ENCODE measurements at places on chromosomes 7 and 10. TPM values are rescaled to one million over a fixed set of nuclear protein-coding genes. Genes with fewer than 3 reads are reported as not detected.

GNGT1 gene
- polyA plus RNA-seq: not detected

NUDT13 gene
- polyA plus RNA-seq: 1.3 TPM

SPAM1 gene
- not detected for polyA plus RNA-seq

- no peak for DNase-seq
These were observed 224.9 kb upstream of the AUTS2 start for GRCh38 chr7:69373171-69374043.

- no peak for DNase-seq
These were observed 2.8 kb downstream of the SRGN start for GRCh38 chr10:69090685-69091084.

DNA sequence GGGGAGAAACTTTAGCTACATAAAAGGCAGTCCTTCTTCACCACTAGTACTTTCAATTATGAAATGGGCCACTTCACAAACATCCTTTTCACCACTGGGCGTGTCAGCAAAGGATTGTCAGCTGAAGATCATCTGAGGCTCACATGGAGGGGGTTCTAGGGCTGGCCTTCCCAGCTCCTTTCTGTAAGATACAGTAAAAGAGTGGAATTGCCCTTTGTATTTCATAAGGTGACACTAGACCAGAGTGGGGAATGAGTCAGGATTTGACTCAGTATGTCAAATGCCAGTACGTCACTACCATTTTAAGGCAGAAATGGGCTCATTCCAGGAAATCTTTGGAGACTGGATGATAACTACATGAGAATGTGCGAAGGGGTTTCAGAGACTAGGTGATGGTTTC is 21.2 kb upstream of the BLOC1S2 start:
- peak; percentile 70 for DNase-seq

DNA sequence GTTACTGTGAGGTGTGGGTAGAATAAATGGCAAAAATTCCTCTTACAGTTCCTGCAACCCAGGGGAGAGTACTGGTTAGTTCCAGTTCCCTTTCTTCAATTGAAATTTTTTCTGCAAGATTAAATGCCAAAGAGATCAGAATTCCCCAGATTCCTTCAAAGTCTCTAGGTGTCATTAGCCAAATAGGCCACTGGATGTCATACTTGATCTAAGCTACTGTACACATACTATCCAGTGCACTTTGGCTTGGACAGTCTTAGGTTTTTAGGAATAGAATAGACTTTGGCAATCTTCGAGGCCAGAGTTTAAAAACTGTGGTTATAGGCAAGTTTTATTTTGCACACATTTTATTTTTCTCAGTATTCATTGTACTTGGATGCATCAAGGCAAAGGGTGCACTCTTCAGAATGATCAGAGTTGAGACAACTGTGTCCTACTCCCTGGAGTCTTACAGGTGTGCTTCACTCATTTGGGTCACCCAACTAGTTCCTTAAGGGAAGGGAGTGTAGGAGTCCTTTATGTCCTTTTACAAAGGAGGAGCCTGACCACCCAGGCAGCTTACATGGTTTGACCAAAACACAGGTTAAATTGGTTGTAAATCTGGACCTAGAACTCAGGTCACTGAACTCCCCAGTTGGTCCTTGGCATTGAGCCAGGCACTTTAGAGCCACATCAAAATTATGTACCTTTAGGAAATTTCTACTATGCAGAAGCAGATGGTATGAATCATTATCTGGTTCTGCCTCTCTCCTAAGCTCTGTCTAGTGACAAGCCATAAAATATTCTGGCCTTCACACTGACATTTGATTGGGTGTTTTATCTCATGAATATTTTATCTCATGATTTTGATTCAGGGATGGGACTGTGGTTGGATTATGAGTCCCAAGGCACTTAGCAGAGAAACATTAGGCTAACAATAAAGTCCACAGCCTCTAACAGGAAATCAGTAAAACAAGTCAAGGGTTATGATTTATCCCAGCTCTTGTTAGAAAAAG is 49.5 kb downstream of the ASAH2B start:
- DNase-seq: peak; percentile 42

GRCh38 chr10:88474884-88475844 is 108.0 kb downstream of the RNLS start:
- no peak for DNase-seq

GRCh38 chr7:114414156-114415063 is at the start of gene FOXP2:
Gene FOXP2 (plus strand): TSS chr7:114414815. CDS start chr7:114426512, 11,697 bp downstream.
- peak; percentile 48 for DNase-seq

DNA sequence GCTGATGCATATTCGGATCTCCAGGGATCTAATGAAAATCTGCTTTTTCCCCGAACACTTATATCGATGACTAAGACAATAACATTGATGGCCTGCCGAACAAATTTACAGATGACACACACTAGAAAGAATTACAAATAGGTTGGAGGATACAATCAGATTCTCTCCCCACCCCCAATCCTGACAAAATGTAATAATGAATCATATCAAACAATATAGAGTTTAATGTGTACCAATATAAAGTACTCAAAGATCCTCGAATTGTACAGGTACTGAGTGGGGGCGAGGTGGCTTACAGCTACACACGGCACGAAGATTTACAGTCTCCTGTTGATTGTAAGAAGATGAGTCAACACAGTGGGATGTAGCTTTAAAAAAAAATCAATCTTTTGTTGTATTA is 182.7 kb upstream of the MKLN1 start:
- peak; percentile 34 for DNase-seq

DNA sequence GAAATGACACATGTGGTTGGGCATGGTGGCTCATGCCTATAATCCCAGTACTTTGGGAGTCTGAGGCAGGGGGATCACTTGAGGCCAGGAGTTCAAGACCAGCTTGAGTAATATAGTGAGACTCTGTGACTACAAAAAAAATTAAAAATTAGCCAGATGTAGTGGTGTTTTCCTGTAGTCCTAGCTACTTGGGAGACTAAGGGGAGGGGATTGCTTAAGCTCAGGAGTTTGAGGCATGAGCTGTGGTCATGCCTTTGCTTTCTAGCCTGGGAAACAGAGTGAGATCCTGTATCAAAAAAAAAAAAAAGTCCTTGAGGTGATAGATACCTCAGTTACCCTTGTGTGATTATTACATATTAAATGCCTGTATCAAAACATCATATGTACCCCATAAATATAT is 116.7 kb downstream of the SLC25A40 start:
- no peak for DNase-seq

DNA sequence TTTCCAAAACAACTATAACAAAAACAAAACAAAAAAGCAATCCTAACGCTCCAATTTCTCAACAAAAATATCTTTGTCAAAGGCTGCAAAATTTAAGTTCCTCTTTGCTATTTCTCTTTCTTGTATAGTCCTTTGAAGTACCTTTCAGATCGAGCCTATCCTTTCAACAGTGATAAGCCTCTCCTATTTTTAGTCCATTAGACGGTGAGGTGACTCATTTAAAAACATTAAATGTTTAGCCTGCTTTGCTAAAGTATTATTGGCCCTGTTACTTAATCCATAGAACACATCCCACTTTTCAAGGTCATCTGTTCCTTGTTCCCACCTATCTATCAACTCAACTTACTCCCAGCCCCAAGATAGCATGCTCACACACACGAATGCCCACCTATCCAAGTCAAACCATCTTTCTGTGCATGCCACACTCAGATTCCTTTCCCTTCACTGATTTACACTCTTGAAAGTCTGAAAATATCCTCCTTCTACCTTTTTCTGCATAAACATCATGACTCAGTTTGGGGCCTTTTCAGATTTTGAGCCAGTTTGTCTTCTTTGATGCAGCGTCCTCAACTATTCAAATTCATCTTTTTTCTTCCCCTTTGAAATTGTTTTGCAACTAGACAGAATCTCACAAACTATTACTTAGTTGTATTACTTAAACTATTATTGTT is 224.9 kb upstream of the TMEM229A start:
- peak; percentile 37 for DNase-seq

- DNase-seq: no peak
These were observed 168.9 kb upstream of the ASAH2 start for GRCh38 chr10:50420196-50420595.

- DNase-seq: peak; percentile 92
These were observed 68.3 kb downstream of the HIPK2 start for GRCh38 chr7:139709485-139709884.

DNA sequence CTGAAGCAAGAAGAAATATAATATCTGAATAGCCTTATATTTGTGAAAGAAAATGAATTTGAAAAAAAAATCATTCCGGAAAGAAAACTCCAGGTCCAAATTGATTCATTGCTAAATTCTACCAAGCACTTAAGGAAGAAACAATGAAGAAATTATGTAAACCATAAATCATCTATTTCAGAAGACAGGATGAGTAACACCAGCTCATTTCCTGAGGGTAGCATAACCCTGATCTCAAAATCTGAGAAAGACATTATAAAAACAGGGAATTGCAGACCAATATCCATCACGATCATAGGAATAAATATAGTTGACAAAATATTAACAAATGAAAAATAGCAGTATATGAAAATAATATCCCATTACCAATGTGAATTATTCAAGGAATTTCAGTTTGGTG is 70.1 kb upstream of the RAB18 start:
- no peak for DNase-seq

DNA sequence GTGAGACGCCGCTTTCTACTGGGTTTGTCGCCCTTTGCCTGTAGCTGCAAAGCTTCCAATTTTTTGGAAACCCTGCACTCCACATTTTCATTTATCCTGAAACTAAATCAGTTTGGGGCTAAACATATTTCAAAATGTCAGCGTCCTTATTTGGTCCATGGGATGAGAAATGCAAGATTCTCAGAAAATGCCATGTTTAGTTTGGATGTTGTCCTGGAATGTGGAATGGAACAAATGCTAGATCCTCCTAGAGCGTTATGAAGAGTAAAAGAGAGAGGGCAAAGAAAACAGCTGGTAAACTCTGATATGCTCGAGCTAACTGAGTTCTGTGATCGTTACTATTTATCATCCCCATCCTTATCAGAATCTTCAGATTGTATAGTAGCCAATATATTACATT is 236.9 kb downstream of the KLF6 start:
- peak; percentile 31 for DNase-seq

GRCh38 chr7:65746398-65746669 is 126.5 kb upstream of the VKORC1L1 start:
- peak; percentile 72 for DNase-seq

- peak; percentile 34 for DNase-seq
These were observed 684 bp upstream of the ATXN7L1 start for GRCh38 chr7:105876964-105877601.

- peak; percentile 87 for DNase-seq
These were observed 745 bp downstream of the DAGLB start for GRCh38 chr7:6446838-6447580.

DNA sequence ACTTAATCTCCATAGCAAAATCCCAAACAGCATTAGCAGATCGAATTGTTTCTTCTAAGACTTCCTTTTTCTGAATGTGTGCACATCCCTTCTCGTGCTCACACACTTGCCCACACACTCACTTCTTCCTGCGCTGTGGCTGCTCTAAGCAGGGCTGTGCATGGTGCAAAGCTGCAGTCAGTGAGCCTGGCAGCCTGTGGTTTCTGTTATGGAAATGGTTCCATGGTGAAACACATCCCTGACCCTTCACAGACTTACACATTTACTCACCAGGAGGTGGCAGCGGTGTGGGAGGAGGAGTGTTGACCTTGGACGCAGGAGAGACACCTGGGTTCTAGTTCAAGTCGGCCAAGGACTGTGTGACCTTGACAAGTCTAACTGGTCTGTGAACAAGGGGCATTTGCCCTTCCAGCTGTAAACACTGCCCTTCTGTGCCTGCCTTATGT is 24.9 kb downstream of the MTURN start:
- peak; percentile 45 for DNase-seq

DNA sequence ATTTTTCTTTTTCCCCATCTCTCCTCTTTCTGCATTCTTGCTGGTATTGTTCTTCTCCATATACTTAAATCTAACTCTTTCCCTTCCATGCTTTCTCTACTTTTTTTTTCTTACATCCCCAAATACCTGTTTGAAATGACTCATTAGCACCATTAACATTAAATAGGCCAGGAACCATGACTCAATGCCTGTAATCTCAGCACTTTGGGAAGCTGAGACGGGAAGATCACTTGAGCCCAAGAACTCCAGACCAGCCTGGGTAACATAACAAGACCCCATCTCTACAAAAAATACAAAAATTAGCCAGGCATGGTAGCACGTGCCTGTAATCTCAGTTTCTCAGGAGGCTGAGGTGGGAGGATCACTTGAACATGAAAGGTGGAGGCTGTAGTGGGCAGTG is 1026.8 kb downstream of the GATA3 start:
- no peak for DNase-seq

- peak; percentile 69 for DNase-seq
These were observed 121.7 kb downstream of the EVX1 start for GRCh38 chr7:27364344-27364758.

GRCh38 chr7:45885264-45885882 is 2.9 kb upstream of the IGFBP1 start:
- no peak for DNase-seq

DNA sequence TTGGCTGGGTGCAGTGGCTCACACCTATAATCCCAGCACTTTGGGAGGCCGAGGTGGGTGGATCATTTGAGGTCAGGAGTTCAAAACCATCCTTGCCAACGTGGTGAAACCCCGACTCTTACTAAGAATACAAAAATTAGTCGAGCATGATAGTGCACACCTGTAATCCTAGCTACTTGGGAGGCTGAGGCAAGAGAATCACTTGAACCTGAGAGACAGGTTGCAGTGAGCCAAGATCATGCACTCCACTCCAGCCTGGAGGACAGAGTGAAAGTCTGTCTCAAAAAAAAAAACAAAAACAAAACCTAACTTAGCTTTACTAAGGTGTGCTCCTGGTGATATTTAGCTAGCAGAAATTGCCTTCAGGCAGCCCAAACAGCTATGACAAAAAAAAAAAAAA is 24.3 kb upstream of the VDAC2 start:
- no peak for DNase-seq

- no peak for DNase-seq
These were observed 4.7 kb downstream of the ZNF488 start for GRCh38 chr10:47379445-47379785.

GRCh38 chr7:158834878-158835784 is 5.8 kb upstream of the ESYT2 start:
- DNase-seq: no peak

GRCh38 chr7:128191136-128191844 is 49.8 kb upstream of the LEP start:
- no peak for DNase-seq

DNA sequence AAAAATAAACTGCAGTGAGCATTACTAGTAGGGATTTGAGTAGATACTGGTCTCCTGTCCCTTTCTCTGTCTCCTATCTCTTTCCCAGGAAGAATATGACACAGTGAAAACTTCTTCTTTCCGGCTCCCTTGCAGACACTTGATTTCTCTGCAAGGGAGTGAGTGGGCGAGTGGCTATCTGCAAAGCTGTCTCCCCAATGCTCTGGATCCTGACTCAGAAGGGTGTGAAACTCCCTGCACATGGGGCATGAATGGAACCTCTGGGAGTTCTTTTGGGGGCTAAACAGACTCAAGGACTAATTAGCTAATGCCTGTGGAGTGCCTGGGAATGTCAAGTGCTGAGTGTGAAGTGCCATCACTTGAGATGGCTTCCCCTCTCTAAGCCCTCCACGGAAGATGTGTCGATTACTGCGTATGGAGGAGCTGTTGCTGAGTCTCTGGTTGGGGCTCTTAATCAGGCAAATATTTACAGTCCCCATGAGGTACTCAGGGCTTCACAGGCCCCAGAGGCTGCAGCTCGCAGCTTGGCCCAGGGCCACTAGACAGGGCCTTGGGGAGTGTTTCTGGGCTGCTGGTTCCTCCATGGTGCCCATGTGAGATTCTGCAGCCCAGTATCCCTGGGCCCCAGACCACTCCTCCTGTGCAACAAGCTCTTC is 139.8 kb downstream of the RPS24 start:
- DNase-seq: peak; percentile 42

- DNase-seq: peak; percentile 16
These were observed 28.6 kb downstream of the FAM13C start for GRCh38 chr10:59333701-59334100.

Measured in IMR-90 (cell line).